Placental epithelial cell (primary cell): ENCODE measurements at places on chromosomes 3 and 15. TPM values are rescaled to one million over a fixed set of nuclear protein-coding genes. Genes with fewer than 3 reads are reported as not detected.

The NCK1 gene
- total RNA-seq: 20.5 and 29.8 TPM in 2 replicates

The ABHD5 gene
- total RNA-seq: 13.3 and 34.3 TPM in 2 replicates

The RBMS3 gene
- total RNA-seq: 43.2 and 70.2 TPM in 2 replicates

The CHST2 gene
- total RNA-seq: 50.3 and 146 TPM in 2 replicates

The CRTAP gene
- total RNA-seq: 144 and 193 TPM in 2 replicates
